ENCODE measurements at places on chromosomes 2 and 18.

DNA sequence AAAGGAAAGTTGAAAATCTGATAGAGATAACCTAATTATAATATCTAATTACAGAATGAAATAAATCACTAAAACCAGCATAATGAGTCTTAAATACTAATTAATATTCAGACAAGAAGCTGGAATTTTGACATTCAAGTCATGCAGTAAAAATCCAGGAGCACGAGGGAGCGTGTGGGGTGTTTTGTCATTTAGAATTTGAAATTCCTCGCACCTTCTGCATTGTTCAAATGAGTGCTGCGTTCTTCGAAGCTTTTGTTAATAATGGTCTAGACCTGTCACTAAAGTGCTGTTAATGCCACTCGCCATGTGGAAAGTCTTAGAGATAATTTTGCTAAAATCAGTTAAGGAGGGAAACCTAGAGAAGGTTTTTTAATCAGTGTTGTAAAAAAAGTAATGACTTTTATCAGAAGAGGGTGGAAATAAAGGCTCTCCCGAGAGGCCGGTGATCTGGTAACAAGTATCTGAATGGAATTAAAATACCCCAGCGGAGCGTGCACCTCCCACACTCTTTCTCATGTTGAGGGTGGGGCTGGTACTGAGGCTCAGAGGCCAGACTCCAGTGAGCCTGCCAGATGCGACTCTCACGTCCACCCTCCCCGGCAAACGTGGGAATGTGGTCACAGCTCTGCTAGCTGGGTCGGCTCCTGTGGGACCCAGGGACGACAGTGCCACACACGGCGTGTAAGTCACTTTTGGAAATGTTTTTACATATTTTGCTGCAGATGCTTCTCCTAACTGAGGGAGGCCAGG, 69.4 kb upstream of the MYT1L start:
- no peak for DNase-seq

DNA sequence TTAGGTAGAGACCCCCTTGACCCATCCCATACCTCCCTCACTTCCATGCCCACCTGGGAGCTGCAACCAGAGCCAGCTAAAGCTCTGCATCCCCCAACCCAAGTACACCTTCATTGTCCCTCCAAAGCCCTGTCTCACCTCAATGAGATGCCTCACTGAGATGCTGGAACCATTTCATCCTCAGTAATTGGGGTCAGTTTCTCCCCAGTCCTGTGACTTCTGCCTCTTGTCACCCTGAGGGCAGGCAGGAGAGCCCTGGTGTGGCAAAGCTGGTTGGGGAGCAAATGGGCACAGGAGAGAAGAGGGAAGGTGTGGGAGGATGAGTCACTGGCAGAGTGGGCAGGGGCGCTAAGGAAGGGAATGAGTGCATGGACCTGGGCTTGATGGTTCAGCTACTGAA, 27.9 kb upstream of the NT5DC4 start:
- peak; percentile 19 for DNase-seq

DNA sequence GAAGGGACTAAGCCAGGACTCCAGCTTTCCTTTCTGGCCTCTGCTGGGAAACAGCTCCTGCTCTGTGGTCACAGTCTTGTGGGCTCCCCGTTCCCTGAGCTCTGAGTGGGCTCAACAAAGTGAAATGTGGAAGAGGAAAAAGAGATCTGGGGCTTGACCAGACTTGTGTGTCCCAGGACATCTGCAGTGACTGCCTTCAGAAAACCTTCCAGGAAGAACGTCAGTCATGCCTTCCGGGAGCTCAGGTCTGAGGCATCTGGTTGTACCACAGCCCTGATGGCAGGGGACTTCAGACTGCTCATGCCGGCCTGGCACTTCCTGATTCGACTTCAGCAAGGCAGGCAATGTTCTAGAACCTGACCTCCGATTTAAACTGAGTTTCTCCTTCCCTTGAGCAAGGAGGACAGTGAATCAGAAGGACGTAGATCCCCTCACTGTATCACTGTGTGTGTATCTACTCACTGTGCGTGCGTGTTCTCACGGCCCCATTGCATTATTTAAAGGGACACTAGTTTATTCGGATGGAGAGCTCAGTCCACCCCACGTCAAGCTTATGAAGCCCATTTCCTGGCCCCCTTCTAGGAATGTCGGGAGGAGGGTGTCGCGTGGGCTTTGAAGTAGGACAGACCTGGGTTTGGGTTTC, 548 bp upstream of the FBLN7 start:
- DNase-seq, result no peak

DNA sequence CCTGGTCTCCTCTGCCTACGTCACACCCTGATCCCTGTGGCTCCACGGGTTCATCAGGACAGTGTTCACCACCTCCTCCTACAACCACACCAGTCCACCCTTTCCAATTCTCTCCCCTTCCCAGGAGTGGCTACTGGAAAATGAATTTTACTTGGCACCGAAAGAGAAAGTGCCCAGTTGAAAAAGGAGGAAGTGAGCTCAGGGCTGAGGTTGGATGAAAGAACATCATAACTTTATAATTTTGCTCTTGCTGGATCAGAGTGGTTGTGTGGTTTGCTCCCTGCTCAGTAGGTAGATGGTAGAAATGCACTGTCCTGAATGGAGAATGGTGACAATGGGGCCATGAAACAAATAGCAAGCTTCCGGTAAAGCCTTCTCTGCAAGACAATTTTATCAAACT, 140.3 kb upstream of the DDX18 start:
- no peak for DNase-seq

DNA sequence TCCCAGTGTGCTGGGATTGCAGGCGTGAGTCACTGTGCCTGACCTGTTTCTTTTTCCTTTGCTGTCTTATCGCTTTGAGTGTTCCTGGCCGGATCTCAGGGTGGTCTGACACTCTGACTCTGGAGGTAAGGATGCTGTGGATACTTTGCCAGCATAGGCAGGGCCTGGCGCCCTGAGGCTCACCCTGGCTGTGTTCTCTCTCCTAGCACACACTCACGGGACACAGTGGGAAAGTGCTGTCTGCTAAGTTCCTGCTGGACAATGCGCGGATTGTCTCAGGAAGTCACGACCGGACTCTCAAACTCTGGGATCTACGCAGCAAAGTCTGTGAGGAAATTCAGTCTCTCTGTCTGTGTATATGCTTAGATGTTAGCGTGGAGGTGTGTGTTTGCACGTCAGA, 18.0 kb upstream of the SAG start:
- DNase-seq, result no peak

- DNase-seq, result no peak
Measured at GRCh38 chr2:23718931-23719700, 207.8 kb downstream of the ATAD2B start.

DNA sequence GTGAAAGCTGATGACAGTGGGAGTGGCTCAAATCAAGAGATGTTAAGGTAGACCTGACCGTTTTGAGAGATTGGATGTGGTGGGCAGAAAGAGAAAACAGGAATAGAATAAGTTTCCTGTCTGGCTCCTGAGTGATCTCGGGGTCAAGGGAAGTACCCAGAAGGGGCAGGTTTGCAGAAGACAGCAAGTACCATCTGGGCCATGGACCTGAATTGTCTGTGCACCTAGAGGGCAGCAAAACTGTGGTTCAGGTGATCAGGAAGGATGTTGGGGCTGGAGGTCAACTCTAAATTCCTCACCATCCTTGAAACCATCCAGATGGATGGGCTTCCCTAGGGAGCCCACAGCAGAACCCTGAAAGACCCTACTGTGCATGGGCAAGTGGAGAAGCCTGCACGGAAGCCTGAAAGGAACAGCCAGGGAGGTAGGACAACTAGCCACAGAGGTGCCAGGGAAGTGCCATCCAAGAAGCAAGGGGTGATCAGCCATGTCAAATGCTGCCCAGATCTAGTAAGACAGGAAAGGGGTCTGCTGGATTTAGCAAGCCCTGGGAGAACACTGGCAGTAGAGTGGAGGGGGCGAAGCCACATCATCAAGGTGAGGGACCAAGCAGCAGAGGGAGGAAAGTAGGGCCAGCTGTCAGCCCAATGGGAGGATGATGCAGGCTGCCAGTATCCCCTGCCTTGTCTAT, 8.0 kb downstream of the TEX261 start:
- no peak for DNase-seq

- no peak for DNase-seq
Measured at GRCh38 chr2:13768274-13768673, 864.2 kb upstream of the LRATD1 start.

- no peak for DNase-seq
Measured at GRCh38 chr18:66105016-66105415, 354.2 kb downstream of the CDH7 start.

DNA sequence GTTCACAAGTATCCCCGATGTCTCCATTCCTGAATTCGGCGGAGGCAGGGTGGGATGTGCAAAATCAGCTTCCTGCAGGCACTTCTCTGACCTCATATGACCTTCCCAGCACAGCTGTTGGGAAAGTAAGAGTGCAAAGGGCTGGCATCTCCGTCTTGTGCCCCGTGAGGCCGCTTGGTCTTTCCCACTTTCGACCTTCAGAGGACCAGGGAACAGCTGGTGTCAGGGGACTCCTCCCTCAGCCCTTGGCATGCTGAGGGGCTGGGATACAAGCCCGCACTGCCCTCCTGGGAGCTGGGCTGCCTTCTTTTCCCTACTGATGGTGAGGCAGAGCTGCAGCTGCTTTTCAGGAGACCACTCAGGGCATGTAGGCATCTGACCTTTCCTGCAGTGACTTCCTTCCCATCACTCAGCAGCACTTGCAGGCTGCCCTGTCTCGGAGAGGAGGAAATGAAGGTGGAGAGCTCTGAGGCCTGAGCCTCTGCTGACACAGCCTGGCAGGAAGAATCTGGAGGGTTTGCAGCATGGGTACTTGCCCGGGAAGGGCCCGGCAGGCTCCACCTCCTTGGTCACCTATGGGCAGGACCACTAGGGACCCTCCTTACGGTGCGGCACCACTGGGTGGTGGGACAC, 277.2 kb upstream of the HS6ST1 start:
- DNase-seq, result no peak

- DNase-seq, result no peak
Measured at GRCh38 chr2:86453836-86454235, 12.7 kb downstream of the KDM3A start.

- DNase-seq, result no peak
Measured at GRCh38 chr2:39399570-39399969, 37.5 kb downstream of the MAP4K3 start.

DNA sequence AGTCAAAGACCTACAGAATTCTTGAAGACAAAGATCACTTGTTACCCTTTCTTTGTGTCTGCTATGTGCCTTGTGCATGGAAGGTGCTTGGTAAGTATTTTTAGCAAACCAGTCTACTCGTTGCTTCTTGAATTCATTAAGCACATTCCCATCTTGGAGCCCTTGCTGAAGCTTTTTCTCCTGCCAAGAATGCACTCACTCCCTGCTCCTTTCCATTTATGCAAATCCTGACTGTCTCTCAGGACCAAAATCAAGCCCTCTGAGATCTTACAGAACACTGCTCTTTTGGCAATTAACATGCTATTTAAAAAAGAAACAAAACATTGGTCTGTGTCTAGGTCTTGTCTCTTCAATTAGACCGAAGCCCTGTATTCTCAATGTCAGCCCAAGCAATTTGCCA, 75.8 kb downstream of the CLHC1 start:
- no peak for DNase-seq

DNA sequence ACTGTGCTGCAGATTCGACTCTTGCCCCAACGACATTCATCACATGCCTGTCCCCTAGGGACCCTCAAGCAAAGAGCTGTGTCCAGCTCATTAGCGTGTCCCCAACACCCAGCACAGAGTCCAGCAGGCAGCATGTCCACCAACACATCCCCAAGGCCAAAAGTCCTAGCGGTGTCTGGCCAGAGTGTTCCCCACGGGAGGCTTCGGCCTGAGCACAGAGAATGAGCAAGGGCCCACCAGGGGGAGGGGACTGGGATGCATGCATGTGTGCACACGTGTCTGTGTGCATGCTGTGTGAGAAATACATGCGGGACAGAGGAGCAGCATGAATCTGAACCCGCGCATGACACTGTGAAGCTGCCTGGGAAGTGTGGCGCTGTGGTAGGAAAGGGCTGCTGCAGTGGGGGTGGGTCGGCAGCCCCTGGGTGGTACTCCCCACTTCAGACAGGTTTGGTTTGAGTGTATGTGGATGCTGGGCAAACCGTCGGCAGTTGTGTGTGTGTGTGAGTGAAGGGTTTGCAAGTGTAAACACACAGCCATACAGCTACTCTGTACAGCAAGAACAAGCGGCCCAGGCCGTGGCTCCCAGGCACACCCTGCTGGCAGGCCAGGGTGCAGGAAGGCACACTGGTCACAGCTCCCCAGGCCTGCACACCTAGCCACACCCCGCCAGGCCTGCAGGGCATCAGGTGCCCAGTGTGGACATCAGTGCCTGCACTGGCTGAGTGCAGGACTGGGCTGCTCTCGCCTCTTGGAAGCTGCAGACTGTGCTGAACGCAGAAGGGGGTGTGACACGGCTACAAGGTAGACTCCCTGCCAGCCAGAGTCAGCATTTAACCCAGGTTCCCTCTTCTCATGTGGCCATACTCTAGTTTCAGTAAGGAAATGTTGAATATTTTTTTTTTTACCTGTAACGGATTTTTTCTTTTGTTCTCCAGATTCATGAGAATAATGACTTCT, 19.5 kb upstream of the HES6 start:
- DNase-seq, result no peak

GRCh38 chr18:42289526-42289925, 334.5 kb downstream of the PIK3C3 start:
- DNase-seq, result no peak

DNA sequence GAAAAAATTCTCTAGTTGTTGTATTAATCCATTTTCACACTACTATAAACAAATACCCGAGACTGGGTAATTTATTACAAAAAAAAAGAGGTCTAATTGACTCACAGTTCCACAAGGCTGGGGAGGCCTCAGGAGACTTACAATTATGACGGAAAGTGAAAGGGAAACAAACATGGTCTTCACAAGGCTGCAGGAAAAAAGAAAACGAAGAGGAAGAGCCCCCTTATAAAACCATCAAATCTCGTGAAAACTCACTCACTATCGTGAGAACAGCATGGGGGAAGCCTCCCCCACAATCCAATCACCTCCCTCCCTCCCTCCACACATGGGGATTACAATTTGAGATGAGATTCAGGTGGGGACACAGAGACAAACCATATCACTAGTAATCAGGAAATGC, 61.7 kb upstream of the SPTBN1 start:
- DNase-seq, result no peak

- DNase-seq, result no peak
Measured at GRCh38 chr2:8277921-8278571, 403.8 kb upstream of the ID2 start.

GRCh38 chr2:200317975-200318374, 11.5 kb downstream of the SPATS2L start:
- DNase-seq, result no peak

- no peak for DNase-seq
Measured at GRCh38 chr2:95551055-95551568, 40.7 kb upstream of the TRIM43 start.

GRCh38 chr2:31268344-31268743, 34.4 kb downstream of the EHD3 start:
- no peak for DNase-seq

DNA sequence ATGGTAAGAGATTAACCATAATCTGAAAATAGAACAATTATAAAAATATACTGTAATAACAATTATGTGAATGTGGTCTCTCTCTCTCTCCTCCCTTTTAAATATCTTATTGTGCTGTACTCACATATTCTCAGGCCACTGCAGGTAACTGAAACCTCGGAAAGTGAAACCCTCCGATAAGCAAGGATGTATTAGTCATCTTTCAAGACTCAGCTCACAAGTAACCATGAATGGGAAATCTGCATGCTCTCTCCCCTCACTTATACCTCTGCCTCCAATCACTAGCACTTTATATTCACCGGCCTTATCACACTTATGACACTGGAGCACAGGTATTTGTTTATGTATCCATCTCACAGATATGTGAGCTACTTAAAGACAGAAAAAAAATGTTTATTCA, 139.7 kb downstream of the LRP2 start:
- no peak for DNase-seq
